ENCODE measurements at places on chromosomes 6 and 20. TPM values are rescaled to one million over a fixed set of nuclear protein-coding genes. Genes with fewer than 3 reads are reported as not detected.

- DNase-seq: no peak
These were observed 43.3 kb downstream of the SLC13A3 start for GRCh38 chr20:46607849-46608497.

DNA sequence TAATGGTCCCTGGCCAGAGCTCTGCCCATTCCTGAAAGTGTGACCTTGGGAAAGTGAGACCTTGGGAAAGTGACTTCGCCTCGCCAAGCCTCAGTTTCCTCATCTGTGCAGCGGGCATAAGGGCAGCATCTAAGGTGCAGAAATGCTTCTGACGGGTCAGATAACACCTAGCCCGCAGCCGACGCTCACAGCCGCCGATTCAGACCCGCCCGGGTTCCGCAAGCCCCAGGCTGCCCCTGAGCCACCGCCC lies 486 bp downstream of the FKBP1A start:
- DNase-seq: no peak

GRCh38 chr20:5691918-5692618 lies 58.1 kb upstream of the SHLD1 start:
- no peak for DNase-seq

The MAP1LC3A gene
- 0.95 TPM for total RNA-seq

The MYT1 gene
- total RNA-seq: 0.65 TPM

DNA sequence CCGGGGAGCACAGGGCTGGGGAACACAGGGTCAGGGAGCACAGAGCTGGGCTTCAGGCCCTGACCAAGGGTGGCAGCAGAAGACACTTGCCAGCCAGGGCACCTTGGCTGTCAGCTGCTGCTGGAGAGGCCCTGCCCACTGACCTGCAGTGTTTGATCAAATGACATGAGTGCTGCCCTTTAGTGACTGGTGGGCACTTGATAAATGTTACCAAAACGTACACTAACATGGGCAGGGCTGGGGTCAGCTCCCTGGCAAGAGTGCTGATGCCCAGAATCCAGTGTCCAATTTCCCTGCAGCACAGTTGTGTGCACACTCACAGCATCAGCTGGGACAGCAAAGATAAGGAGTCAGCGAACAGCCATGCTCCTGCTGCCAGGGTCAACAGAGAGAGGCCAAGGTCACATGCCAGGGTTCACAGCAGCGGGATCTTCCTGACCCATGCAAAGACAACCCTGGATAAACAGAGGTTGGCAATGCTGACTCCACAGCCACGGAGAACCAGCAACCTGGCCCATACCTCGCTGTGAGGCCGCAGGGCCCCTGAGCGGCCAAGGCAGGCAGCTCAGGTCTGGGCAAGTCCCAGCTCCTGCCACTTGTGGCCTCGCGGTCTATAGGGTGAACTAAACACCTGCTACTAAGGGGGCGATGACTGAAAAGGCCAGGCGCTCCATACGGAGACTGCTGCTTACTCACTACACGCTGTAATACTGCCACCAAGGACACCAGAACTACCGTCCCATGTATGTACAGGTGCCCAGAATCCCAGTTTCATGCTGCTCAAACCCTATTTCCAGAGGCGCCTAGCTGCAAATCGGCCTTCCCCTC lies 46.3 kb downstream of the NINL start:
- no peak for DNase-seq

GRCh38 chr20:21166801-21167200 lies 40.9 kb downstream of the KIZ start:
- no peak for DNase-seq

The C6orf58 gene
- not detected for total RNA-seq

The PACSIN1 gene
- total RNA-seq: 3.4 TPM

The HCK gene
- total RNA-seq: not detected
